ENCODE measurements at places on chromosomes 7 and 10.

- peak; percentile 5 for DNase-seq
These were observed 56.3 kb upstream of the MDFIC start for GRCh38 chr7:114865564-114865963.

DNA sequence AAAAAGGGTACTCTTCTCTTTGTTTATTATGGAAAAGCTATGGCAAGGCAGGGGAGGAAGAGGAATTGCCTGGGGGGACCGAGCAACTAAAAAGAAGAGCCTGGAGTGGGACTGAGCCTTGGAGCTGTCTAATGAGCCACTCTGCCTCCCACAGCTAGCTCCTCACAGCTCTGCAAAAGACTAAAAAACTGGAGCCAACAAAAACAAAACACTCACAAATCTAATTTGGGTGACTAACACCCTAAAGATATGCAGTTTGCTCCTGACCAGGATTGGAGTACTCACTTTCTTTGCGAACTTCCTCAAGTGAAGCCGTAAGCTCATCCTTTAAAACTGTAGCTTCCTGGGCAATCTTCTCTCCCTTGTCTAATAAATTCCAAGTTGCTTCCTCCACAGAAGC is 89.4 kb downstream of the CTNNA3 start:
- no peak for DNase-seq

- DNase-seq: no peak
These were observed 7.0 kb upstream of the ZNF862 start for GRCh38 chr7:149830997-149831740.

DNA sequence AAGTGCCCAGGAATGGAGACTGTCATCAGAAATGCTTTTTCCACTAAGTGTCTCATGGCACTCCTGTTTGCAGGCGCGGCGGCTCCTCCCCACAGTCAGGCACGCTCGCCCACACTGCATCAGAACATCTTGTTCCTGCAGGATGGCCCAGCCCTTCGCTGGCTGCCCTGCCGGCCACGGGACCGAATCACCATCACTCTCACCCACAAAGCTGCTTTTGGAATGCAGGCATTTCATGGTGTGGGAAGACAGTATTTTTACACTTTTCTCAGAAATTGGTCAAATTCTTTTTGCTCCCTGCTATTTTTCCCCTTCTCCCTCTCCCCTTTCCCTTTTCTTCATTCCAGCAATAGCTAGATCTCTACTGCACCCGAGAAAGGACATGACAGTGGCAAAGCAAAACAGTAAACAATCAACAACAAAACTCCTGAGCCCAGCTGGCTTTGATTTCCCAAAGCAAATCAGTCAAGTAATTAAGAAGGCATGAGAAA is 176.1 kb upstream of the TNS3 start:
- no peak for DNase-seq

- DNase-seq: peak; percentile 14
These were observed 171.1 kb upstream of the TBX20 start for GRCh38 chr7:35424869-35425495.

- DNase-seq: no peak
These were observed 106.2 kb downstream of the CUX1 start for GRCh38 chr7:101923602-101923985.

DNA sequence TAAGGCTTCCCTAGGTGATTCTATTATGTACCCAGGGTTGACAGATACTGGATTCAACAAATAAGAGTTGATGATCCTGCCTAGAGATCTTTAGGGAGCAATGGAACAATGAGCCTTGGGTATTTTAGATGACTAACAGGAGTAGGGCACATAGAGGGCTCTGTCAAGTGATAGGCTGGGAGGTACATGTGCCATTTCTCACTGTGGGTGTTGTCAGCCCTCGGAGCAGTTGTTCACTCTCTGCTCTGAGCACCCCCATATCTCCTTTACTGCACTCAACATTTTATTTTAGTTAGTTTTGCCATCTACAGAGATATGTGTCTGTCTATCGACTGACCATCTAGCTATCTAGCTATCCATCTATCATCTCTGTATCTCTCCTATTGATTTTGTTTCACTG is 950.6 kb downstream of the TYW1 start:
- no peak for DNase-seq

- no peak for DNase-seq
These were observed 9.5 kb downstream of the RAB18 start for GRCh38 chr10:27513451-27514191.

DNA sequence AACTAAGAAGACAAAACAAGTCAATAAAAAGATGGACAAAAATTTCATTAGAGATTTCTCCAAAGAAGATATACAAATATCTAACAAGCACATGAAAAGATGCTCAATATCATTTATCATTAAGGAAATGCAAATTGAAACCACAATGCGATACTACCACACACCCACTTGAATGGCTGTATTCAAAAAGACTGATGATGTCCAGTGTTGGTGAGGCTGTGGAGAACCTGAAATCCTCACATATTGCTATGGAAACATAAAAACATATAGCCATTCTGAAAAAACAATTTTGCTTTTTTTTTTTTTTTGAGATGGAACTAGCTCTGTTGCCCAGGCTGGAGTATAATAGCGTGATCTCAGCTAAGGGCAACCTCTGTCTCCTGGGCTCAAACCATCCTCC is 124.1 kb upstream of the LAMB4 start:
- DNase-seq: no peak

- DNase-seq: no peak
These were observed 282.7 kb downstream of the POU6F2 start for GRCh38 chr7:39260279-39260844.

DNA sequence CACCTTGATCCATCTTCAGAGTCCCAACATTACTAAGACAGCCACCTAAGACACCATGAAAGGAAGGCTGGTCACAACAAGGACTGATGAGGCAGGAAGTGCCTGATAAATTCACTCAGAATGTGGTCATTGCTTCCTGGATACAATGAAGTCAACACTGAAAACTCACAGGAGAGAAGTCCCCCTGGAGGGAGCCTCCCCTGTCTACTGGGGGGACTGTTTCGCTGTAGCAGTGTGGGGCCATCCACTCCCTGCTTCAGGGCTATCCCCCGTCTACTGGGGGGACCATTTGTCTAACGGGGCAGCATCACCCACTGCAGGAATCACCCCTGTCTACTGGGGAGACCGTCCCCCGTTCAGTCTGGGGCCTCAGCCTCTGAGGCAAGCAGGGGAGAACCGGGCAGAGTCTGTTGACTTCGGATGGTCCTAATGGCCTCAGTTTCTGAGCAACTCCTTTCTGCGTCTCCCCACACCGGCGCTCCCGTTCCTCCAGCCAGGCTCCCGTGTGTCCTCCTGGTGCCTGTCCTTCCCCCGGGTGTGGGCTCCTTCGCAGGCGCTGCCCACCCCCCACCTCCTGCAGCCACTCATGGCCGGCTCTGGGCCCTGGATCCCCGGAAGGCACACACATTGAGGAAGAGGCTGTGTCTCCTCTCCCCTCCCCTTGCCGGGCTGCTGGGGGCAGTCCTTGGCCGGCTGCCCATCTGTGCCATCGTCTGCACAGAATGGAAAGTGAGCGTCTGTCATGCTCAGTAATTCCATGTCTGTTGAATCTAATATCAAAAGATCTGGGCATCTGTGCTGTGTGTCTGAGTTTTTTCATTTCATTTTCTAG is 59.9 kb upstream of the DNAJB6 start:
- DNase-seq: no peak

DNA sequence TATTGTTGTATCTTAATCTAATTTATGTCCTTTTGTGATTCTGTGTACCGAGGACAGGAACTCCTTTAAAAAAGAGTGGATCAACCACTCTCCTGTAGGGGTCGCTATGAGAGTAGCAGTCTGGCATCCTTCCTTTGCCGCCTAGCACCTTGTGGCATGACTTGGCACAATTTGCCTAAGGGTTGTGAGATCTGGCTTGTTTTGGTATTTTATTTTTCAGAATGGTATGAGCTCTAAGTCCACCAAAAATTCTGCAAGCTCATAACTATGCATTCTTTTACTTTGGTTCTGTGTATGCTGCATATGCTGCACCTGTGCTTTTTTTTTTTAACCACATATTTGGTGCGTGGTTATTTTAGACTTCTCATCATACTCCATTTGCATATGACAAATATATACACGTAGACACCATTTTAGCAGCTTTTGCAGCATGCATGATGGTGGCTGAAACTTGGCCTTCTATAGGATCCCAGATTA is 112.8 kb downstream of the CDK14 start:
- DNase-seq: no peak

GRCh38 chr7:76063525-76063924 is 15.6 kb downstream of the MDH2 start:
- no peak for DNase-seq

DNA sequence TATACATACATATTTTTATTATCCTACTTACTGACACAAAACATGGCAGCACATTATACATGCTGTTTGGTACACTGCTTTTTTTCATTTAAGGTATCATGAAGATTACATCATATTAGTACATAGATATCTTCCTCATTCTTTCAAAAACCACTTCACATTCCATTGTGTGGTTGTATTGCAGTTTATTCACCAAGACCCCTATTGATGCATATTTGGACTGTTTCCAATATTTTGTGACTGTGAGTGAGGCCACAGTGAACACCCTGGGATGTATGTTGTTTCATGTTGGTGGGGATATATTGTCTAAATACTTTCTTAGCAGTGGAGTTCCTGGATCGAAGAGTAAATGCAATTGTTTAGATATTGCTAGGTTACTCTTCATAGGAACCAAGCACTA is 39.0 kb downstream of the TFAM start:
- no peak for DNase-seq

DNA sequence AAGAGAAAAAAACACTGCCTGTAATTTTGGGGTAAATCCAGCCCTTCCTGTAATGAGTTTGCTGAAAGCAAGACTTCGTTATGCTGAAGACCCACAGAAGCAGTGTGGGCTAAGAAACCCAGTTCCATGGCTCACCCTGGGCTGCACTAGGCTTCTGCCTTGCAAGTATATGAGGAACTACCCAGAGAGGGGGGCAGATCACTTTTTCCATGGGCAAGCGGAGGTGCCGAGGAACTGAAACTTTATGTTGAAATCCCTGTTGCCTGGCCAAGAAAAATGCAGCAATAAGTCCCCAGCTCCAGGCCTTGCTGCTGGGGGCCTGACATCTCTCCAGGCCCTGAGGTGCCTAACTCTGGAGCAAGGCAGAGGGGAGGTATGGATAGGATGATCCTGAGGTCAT is 8.5 kb downstream of the RASSF4 start:
- DNase-seq: no peak

DNA sequence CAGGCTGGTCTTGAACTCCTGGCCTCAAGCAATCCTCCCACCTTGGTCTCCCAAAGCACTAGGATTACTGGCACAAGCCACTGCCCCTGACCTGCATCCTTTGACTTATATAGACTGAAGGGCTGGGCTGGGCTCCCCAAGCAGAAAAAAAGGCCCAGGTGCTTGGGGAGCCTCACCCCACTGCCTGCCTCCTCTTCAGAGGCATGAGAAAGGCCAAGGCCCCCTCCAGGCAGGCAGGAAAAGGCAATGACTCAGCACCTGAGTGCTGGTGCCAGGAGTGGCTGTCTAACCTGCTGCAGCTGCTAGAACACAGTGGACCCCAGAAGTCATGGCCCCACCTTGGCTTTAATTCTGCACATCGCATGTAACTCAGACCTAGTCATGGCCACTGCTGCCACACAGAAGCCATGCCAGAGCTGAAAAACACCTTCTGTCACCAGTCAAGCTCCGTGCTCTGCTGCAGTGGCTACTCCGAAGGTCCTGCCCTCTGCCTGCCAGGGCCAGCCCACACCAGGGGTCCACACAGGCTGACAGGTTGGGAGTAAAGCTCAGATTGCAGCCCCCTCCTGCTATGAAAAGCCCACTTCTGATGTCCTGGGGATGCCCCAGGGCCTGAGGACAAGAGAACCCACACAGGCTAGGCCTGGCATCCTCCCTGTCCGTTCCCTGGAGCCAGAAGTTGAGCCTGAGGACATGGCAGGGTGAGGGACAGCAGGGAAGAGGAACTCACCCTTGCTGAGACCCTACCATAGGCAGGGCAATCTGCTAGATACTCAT is 48.5 kb downstream of the GRID1 start:
- DNase-seq: no peak

DNA sequence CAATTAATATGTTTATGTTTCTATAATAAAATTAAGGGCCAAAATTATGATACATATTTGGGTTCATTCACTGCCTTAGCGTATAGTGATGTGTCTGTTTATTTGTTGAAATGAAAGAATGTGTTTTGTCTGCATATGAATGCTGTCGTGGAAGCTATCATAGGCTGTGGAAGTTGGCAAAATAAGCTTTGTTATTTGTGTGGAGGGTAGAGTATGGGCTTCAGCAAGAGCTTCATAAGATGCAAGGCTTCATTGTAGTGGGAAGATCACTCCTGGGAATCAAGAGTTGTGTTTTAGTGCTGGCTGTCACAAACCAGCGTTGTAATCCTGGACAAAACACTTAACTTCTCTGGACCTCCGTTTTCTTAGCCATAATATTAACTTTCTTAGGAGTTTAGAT is 2.5 kb downstream of the SLK start:
- no peak for DNase-seq

GRCh38 chr10:12500381-12501303 is 151.3 kb downstream of the CAMK1D start:
- no peak for DNase-seq

- DNase-seq: no peak
These were observed 80.0 kb downstream of the DAGLB start for GRCh38 chr7:6367701-6368211.

- no peak for DNase-seq
These were observed 461.5 kb upstream of the COBL start for GRCh38 chr7:51778121-51778520.

DNA sequence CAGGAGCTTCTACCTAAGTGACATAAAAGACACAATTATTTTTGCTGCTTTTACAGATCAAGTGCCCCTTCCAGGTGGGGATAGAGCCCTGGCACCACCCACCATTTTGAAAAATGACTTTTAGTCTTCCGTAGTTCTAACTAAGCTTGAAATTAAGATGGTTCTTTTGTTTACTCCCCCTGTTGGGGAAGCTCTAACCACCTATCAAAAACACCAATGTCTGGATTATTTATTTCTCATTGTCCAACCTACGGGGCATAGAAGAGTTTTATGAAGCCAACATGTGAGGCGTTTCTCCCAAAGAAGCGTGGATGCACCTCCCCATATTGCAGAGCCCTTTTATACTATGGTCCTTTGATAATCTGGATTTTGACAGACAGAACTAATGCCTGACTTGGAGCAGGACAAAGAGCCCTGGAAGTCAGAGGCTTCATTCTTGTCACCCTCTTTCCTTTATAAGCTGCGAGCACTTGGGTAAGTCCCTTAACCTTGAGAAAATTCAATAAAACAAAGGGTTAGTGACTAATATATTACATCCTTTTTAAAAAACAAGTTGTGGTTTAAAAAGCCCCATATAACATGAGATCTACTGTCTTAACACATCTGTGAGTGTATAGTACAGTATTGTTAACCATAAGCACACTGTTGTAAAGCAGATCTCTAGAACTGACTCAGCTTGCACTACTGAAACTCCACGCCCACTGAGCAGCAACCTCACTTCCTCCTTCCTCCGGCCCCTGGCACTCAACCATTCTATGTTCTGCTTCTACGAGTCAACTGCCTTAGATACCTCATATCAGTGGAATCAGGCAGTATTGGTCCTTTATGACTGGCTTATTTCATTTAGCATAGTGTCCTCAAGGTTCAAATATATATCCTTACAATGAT is 67.5 kb downstream of the ATXN7L1 start:
- peak; percentile 56 for DNase-seq

GRCh38 chr10:116269619-116270018 is 3.4 kb downstream of the GFRA1 start:
- DNase-seq: no peak

Data from activated CD4-positive, CD25-positive, alpha-beta regulatory T cell (primary cell).